ENCODE measurements at places on chromosomes 2 and 18. TPM values are rescaled to one million over a fixed set of nuclear protein-coding genes. Genes with fewer than 3 reads are reported as not detected.

The HOXD13 gene
- not detected for total RNA-seq

The ALK gene
- total RNA-seq: not detected

The ASB18 gene
- not detected for total RNA-seq

The SKOR2 gene
- not detected for total RNA-seq

The DOK6 gene
- not detected for total RNA-seq

GRCh38 chr2:240896394-240896793, 438 bp upstream of the MAB21L4 start:
- H3K4me3 ChIP-seq: no peak overlapping the region
- no peak for DNase-seq
- no peaks in the 10 kb centered on the region for H3K36me3 ChIP-seq
- H3K27me3 ChIP-seq: no peaks in the 10 kb centered on the region
- 0 out of 2 replicates have a peak, but pooled peaks cover 2% of the 10 kb centered on the region for H3K4me1 ChIP-seq

DNA sequence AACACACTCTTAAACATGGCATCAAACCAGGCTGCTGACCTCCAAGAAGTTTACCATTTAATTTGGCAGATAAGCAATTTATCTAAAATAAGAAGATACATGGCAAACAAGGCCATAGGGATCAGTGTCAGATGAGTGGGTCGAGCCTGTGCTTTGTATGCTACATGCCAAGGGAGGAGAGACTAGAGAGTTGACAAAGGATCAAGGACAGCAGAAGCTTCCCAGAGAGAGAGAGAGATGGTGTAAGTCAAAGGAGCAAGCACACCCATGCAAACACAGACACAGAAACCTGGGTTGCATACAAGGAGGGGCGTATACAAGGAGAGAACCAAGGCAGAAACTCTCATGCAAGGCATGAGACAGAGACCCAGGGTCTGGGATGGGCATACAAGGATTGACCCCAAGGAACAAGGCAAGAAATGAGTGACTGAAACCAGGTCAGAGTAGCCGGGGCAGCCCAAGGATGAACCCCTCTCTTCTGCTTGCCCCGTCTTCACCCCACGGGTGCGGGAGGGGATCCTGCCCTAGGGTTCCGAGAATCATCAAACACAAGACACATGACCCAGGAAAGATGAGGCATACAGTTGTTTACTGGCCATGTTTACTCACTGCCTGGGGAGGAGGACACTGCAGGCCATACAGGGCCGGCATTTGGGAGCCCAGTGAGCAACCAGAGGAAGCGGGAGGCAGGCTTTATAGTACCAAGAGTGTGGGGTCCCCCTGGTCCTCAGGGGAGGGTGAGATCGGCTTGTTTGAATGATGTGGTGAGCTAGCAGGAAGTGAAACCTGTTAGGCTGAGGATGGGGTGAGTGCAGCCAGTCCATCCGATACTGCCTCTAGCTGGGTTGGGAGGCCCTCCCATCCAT, 529.2 kb upstream of the ID2 start:
- peaks cover 32% of the 10 kb centered on the region for H3K4me1 ChIP-seq
- peak; percentile 92 for DNase-seq
- H3K27me3 ChIP-seq: no peaks in the 10 kb centered on the region
- peak overlapping the region; percentile 42 for H3K27ac ChIP-seq
- H3K36me3 ChIP-seq: no peaks in the 10 kb centered on the region
- peak overlapping the region; percentile 55 for H3K4me3 ChIP-seq

DNA sequence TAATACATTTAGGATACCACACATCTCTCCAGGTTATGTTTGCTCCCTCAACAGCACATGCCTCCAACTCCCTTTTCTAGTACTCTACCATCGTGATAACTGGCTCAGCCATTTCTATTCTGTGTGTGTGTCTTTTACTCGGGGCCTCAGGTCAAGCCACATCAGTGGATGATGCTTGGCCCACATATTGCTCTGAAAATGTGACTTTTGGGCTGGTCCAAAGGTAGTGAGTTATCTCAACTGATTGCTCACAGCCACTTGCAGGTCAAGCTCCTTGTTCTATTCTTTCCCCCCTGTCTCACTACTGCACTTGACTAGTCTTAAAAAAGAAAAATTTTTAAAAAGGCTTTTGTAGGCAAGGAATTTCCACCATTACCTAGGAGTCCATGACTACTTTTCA, 5.5 kb downstream of the DSG4 start:
- peaks cover 35% of the 10 kb centered on the region for H3K4me1 ChIP-seq
- no peak overlapping the region for H3K27ac ChIP-seq
- no peaks in the 10 kb centered on the region for H3K27me3 ChIP-seq
- H3K4me3 ChIP-seq: no peak overlapping the region
- no peaks in the 10 kb centered on the region for H3K36me3 ChIP-seq

GRCh38 chr2:136178941-136179601, 61.1 kb upstream of the CXCR4 start:
- no peak overlapping the region for H3K4me3 ChIP-seq
- no peaks in the 10 kb centered on the region for H3K27me3 ChIP-seq
- H3K4me1 ChIP-seq: no peaks in the 10 kb centered on the region
- no peaks in the 10 kb centered on the region for H3K36me3 ChIP-seq
- DNase-seq: no peak

DNA sequence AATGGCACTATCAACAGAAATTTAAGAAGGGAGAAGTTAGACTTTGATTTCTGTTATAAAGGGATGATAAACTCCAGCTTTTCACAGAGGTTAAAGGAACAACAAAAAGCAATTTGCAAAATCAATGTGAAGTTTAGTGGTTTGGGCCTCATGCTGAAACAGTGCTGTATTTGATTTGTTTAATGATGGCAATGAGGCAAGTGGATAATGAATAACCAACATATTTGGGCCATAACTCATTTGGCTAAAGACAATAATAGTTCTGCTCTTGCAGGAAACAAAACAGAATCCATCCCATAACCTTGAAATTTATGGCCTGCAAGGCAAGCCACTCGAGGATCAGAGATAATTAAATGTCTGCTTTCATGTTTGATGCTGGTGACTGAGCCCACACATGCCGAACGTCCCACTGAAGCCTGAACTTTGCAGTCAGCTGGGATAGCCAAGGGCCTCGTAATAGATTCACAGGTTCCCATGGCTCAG, 56.5 kb downstream of the TPGS2 start:
- H3K4me1 ChIP-seq: peaks cover 19% of the 10 kb centered on the region
- H3K36me3 ChIP-seq: peaks cover 5% of the 10 kb centered on the region
- H3K27me3 ChIP-seq: no peaks in the 10 kb centered on the region
- DNase-seq: no peak
- no peak overlapping the region for H3K27ac ChIP-seq
- no peak overlapping the region for H3K4me3 ChIP-seq

DNA sequence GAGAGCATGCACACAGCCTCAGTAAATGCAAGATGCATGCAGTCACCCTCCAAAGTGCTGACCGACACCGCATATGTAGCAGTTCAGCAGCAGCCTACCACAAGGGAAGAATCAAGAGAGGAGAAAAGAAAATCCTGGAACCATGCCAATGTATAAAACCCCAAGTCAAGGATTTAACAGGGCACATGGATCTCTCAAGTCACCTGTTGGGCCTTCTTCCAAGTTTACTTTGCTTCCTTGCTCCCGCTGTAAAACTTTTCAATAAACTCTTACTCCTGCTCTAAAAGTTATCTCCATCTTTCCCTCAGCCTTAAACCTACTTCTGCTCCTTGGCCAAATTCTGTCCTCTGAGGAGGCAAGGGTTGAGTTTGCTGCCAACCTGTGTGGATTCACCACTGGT, 147.8 kb upstream of the MAP2 start:
- H3K4me3 ChIP-seq: no peak overlapping the region
- H3K27me3 ChIP-seq: no peaks in the 10 kb centered on the region
- DNase-seq: no peak
- no peaks in the 10 kb centered on the region for H3K4me1 ChIP-seq

DNA sequence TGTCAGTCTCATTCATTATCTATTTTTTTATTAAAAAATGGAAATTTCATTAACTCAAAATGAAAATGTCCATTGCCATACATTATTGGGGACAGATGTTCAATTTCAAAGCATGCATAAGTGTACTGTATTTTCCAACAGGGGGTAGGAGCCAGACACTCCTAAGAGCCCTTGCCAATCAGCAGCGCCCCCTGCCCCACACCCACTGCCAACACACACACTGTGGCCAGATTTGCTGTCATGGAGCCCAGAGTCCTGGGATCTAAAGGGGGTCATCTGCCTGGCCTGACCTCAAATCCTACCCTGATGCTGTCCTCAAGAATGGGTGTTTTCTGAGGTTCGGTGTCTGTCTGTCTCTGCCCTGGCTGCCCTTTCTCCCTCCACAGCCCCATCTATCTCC, 162.2 kb upstream of the TWIST2 start:
- H3K4me3 ChIP-seq: no peak overlapping the region
- DNase-seq: no peak
- H3K36me3 ChIP-seq: no peaks in the 10 kb centered on the region
- peaks cover 2% of the 10 kb centered on the region for H3K27me3 ChIP-seq
- H3K27ac ChIP-seq: no peak overlapping the region

GRCh38 chr2:8547284-8548064, 134.4 kb upstream of the ID2 start:
- H3K27ac ChIP-seq: no peak overlapping the region
- no peaks in the 10 kb centered on the region for H3K27me3 ChIP-seq
- no peak for DNase-seq
- H3K4me3 ChIP-seq: no peak overlapping the region
- H3K4me1 ChIP-seq: peaks cover 73% of the 10 kb centered on the region

DNA sequence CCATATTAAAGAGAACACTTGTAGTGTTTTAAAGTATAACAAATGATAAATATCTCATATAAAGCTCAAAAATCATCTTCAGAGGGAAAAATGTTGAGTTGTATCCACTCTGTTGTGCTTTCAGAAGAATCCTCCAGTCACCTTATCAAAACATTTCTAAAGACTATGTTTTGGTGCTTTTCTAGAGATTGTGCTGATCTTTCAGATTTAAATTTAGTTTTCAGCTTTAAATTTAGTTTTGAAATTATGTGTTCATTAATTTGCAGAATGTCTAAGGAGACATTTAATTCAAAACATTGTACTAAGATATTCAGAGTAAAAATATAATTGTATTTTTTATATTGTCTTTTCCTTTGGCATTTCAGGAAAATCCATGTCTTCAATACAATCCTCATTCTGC, 303.1 kb upstream of the KYNU start:
- DNase-seq: no peak
- no peaks in the 10 kb centered on the region for H3K4me1 ChIP-seq
- H3K36me3 ChIP-seq: no peaks in the 10 kb centered on the region
- H3K27ac ChIP-seq: no peak overlapping the region
- no peak overlapping the region for H3K4me3 ChIP-seq

DNA sequence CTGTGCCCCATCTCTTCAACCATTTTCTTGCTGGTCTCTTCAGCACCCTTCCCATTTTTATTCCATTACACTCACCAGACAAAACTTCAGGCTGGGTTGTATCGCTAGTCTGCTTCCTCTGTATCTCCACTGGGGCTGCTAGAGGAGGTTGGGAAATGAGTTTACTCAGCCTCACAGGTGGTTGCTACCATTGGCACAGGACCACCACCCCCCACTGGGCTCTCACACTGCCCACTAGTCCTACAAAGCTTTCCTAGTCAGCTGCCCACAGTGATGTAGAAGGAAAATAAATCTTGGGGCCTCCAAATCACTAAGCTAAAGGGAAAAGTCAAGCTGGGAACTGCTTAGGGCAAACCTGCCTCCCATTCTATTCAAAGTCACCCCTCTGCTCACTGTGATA, 12.3 kb upstream of the IL1B start:
- H3K4me1 ChIP-seq: no peaks in the 10 kb centered on the region
- H3K4me3 ChIP-seq: no peak overlapping the region
- H3K36me3 ChIP-seq: no peaks in the 10 kb centered on the region
- no peak overlapping the region for H3K27ac ChIP-seq
- H3K27me3 ChIP-seq: no peaks in the 10 kb centered on the region
- DNase-seq: no peak

- H3K4me1 ChIP-seq: peaks cover 29% of the 10 kb centered on the region
- no peaks in the 10 kb centered on the region for H3K36me3 ChIP-seq
- peak overlapping the region; percentile 82 for H3K27ac ChIP-seq
- peak overlapping the region; percentile 99 for H3K4me3 ChIP-seq
- H3K27me3 ChIP-seq: no peaks in the 10 kb centered on the region
These were observed 526 bp downstream of the COX7A2L start for GRCh38 chr2:42360493-42360889.

DNA sequence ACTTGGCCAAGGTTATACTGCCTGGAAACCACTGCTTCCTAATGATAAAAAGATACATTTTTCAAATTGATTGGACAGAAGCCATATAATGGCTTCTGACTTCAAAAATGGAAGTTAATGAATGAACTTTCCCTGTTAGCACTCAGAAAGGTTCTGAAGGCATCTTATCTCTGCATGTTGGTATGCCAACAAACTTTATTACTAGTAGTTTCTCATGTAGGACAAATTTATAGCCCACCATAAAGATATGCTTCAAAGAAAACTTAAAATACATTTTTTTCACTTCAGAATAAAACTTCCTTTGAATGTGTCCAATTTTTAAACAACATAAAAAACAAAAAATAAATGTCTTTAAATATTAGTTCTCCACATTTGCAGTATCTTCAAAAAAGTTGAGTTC, 10.0 kb downstream of the DOCK10 start:
- DNase-seq: no peak
- H3K27me3 ChIP-seq: no peaks in the 10 kb centered on the region
- H3K36me3 ChIP-seq: no peaks in the 10 kb centered on the region
